ENCODE measurements at places on chromosomes 11 and 22.

DNA sequence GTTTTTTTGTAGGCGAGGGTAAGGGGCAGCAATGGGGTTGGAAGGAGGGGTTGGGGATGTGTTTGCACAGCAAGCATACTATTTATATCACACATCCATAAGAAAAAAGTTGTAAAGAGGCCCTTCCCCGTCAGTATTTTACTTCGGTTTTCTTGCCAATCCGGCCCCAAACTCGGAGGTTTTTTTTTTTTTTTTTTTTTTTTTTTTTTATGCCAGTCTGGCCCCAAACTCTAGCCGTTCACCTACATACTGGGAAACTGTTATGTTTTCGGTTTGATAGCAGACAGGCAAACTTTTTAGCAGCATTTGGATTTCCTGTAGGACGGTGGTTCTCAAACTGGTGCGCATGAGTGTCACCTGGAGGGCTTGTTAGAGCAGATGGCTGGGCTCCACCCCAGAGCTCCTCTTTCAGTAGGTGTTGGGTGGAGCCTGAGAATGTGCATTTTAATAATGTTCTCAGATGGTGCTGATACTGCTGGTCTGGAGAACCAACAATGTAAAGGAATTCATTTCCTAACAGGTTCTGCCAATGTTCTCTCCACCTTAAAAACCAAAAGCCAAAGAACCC, 76.5 kb upstream of the ZBED5 start:
- no peak for DNase-seq

- DNase-seq = peak; percentile 18
Observed at GRCh38 chr11:36292311-36292722, 3.1 kb upstream of the COMMD9 start.

GRCh38 chr11:101126551-101127196, 2.9 kb downstream of the PGR start:
- DNase-seq = no peak

GRCh38 chr22:29726106-29726505, 6.3 kb downstream of the CABP7 start:
- no peak for DNase-seq

GRCh38 chr11:71979602-71980001, 19.1 kb upstream of the IL18BP start:
- DNase-seq = no peak
